NCI-H1105 treated with DMSO at 0.1 percent for 48 hours (cell line): ENCODE measurements at places on chromosomes 6 and 20.

DNA sequence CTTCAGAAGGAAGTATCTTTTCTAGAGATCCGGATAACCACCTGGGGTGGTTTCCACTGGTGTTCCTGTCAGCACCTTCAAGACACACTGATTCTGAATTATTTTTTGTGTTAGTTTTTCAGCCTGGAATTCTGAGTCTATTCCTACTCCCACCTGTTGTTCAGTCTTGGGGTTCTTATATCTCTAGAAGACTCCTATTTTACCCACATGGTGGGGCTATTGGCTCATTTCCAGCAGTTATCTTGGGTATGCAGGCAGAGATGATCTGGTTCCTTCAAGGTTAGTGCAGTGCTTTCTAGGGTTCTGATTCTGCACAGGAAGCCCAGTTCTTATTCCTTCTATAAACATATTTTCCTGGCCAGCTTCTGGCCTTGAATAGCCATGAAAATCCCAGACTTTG, 175.6 kb upstream of the PDE7B start:
- DNase-seq: peak; percentile 31

DNA sequence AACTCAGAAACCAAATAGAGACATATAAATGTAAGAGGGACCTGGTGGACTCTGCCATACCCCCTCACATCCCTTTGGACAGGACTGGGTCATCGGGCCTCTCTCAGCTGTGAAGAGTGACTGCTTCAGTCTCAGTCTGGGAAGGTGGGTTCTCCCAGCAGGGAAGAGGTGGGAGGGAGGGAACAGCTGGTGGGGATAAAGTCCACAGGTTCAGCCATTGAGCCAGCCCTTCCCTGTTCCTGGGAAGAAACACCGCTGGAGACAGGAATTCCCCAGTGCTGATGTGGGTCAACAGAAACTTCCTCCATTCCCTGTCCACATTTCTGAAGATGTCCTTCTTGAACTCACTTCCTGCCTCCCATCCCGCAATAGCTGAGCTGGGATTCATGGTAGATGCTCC, 209.2 kb upstream of the PMEPA1 start:
- DNase-seq: no peak

- peak; percentile 54 for DNase-seq
Measured at GRCh38 chr20:43798291-43799149, 71.7 kb upstream of the GTSF1L start.

GRCh38 chr6:132391391-132392269, 9.6 kb downstream of the MOXD1 start:
- DNase-seq: no peak

DNA sequence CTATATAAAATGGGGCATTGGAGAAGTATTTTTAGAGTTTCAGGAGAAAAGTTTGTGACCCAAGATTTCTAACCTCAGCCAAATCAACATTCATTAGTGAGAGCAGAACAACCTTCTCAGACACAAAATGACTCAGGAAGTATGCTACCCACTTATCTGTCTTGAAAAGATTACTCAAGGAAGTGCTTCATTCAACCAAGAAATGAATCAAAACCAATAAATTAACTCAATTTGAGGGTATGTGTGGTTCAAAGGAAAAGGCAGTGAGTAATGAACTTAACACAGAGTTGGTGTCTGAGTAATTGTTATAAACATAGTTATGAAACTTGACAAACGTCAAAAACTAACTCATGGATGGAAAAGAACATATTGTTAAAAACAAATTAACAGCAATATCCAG, 227.6 kb downstream of the HAO1 start:
- no peak for DNase-seq

DNA sequence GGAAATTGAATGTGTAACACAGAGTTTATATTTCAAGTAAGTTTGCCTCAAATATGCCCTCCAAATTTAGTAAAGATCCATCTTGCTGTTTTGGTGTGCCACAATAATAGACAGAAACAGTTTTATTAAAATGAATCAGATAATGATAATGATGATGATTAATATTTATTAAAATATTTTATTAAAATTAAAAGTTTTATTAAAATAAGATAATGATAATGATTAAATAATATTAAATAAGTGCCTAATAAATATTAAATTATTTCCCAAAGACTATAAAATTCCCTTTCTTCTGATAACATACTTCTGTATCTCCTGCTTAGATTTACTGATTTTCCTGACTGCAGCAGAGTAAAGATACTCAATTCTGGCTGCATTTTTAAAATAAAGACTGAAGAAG, 134.5 kb downstream of the PRDM13 start:
- DNase-seq: no peak
